ENCODE measurements at places on chromosomes 13 and 19.

GRCh38 chr13:77184455-77184854 lies 142.4 kb downstream of the MYCBP2 start:
- DNase-seq = no peak

DNA sequence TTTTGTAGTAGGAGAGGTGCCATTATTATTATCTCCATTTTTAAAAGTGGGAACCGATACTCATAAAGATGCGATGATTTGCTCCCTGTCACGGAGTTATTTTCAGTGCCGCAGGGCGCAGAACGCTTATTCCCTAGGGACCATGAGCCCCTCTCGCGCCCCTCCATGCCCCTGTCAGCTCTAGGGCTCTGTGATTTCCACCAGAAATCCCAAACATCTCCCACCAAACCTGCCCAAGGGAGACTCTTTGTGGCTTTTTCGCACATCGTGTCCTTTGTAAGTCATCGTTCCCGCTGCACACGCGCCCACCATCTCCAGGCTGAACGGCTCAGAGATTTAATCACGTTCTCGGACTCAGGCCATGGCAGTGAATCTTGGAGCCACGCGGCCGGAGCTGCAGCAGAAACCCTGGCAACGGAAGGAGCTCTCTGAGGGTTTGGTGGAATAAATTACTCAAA lies 105.1 kb downstream of the DNAJC15 start:
- no peak for DNase-seq

DNA sequence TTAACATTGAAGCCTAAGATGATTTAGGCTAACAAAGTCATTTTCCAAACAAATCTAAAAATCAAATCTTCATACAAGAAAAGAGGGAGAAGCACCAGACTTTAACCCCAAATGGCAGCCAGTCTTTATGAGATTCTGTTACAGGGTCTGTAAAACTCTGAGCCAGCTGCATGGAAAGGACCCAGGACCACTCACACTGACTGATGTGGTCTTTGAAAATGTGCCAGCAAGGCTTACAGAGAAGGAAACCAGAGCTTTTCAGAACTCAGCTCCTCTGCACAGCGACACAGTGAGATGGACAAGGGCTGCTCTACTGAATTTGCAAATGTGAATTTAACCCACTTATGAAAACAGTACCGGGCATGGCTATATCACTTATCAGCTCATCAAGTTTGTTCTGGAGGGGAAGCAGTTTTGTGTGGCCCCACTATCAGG lies 98.8 kb upstream of the SERP2 start:
- DNase-seq = no peak

DNA sequence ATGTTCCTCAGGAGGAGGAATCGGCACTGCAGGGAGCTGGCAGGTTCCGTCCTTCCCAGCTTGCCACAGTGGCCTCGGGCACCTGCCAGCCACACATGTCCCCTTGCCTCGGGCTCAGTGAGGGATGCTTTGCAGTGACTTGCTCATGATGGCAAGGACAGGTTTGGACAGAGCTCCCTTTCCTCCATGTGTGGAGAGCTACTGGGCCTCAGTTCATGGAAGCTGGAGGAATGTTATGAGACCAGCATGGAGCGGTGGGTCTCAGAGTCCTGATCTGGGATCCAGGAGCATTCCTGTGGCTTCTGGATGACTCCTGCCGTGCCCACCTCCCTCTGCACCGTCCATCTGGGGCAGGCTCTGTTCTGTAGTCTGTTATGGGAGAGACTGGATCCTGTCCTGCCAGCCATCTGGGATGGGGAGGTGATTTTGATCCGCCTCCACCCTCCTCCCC lies 59.2 kb downstream of the SIPA1L3 start:
- DNase-seq = no peak

DNA sequence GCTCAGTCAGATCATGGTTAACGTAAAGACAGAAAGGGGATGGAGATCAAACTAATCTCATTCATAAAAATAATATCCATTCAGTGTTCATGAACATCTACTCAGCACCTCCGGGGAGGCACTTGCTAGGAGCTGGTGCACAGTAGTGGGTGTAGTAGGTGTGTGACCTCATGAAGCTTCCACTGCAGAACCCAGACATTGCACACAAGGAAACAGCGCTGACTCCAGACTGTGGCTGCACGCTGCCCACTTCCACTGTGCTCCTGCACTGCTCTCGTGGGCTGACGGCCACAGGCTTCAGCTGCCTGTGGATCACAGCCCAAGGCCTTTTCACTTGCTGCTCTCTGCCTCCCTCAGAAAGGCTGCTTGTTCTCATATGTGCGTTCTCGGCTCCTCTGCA lies 214.4 kb upstream of the ZNF507 start:
- DNase-seq = no peak

GRCh38 chr13:113650275-113650674 lies 7.7 kb downstream of the ATP4B start:
- no peak for DNase-seq

DNA sequence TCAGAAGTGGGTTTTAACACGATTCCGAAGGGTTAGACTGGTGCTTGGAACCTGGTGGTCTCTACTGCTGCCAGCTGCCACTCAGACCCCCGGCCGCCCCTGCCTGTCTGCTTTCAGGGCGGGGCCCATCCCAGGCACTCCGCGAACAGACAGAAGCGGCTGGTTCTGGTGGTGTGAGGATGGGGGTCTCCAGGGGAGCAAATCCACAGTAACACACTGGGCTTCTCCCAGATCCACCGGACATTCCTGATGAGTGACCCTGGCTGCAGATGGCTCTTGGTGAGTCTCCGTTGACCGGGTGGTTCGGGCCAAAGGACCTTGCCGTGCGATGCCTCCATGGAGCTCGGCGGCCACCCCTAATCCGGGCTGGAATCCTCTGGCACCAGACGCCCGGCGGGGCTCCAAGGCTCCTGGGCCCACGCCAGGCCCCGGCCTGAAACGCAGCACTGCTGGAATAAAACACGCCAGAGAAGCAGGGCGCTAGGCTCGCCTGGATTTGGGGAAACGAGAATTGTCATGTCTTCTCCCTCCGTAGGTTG lies 2.1 kb upstream of the PTBP1 start:
- DNase-seq = no peak

- DNase-seq = no peak
Measured at GRCh38 chr13:46639033-46639981, 86.3 kb downstream of the LRCH1 start.

DNA sequence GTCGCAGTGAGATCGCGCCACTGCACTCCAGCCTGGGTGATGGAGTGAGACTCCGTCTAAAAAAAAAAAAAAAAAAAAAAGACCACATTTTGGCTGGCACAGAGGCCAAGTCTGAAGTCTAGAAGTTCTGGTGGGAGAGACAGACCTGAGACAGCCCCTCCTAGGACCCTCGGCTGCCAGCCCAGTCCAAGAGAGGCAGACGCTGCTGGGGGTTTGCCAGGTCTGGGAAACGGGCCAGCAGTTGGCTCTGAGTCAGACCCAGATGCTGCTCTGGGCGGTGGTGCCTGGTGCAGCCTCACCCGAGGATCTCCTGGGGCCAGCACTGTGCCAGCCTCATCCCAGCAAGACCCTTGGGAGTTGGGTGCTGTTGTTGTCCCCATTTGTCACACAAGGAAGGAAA lies 5.8 kb downstream of the FCHO1 start:
- no peak for DNase-seq

DNA sequence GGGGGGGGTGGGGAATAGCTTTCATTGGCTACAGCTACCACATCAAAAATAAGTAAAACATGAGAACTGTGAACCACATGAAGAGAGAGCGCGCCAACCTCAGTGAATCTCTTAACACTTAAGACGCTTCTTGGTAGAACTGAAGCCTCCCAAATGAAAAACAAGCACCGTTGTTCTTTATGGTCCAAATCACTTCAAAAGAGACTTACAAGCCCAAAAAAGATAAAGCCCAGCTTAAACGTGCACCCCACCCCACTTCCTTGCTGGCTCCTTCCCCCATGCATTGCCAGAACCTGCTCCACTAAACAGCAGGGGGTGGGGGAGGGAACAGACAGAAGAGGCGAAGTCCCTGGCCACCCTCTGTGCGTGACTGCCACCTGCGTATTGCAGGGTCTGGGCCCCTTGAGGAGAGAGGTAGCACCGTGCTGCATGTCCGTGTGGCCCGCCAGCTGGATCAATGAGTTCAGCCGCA lies 479.1 kb downstream of the FOXO1 start:
- DNase-seq = no peak
